ENCODE measurements at places on chromosomes 3 and 15. TPM values are rescaled to one million over a fixed set of nuclear protein-coding genes. Genes with fewer than 3 reads are reported as not detected.

- no peak for DNase-seq
Observed at GRCh38 chr3:134353831-134354611, 20.2 kb downstream of the AMOTL2 start.

- no peak for DNase-seq
Observed at GRCh38 chr3:8627949-8628348, 16.6 kb downstream of the SSUH2 start.

DNA sequence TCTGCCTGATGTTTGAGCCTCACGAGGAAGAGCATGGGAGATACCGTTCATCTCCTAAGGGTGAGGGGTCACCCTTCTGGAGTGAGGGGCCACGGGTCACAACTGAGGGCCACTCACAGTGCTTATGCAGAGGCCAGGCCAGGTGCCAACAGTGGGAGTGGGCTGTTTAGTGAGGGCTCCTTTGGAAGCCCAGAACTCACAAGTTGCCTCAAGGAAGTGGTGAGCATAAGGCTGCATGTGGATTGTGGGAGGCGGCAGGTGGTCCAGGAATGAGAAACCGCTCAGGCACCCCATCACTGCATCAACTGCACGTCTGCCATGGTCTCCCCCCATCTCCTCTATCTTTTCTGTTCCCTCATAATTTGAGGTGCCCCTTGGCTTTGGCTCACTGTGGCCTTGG is 26.5 kb downstream of the SPSB4 start:
- no peak for DNase-seq

- DNase-seq = no peak
Observed at GRCh38 chr3:36434687-36435426, 54.6 kb downstream of the STAC start.

TMCO5A gene
- not detected for total RNA-seq

TMEM212 gene
- not detected for total RNA-seq

CACNA2D3 gene
- 0.08 TPM for total RNA-seq
